Spleen (tissue), 13 donors: ENCODE measurements at places on chromosomes 3 and 15. TPM values are rescaled to one million over a fixed set of nuclear protein-coding genes. Genes with fewer than 3 reads are reported as not detected.

DNA sequence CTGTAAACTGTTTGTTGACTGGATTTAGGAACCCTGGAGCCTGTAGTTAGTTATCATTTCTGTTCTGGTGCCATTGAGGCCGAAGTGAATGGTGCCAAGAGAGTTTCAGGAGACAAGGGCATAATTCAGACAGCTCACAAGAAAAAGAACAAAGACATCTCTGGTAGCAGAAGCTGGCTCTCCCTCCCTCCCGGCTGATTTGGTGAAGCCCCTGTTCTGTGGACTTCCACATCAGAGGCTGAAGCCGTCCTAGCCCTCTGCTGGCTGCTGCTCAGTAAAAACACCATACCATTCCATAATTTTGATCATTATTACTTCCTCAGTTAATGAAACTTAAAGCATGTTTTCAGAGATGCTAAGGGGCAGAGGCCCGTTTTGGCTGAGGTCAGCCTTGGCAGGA is 381.2 kb upstream of the WNT5A start:
- H3K4me3 ChIP-seq = no peak overlapping the region
- no peak overlapping the region for H3K27ac ChIP-seq
- no peaks in the 10 kb centered on the region for H3K36me3 ChIP-seq
- no peaks in the 10 kb centered on the region for H3K4me1 ChIP-seq
- no peaks in the 10 kb centered on the region for H3K27me3 ChIP-seq

DNA sequence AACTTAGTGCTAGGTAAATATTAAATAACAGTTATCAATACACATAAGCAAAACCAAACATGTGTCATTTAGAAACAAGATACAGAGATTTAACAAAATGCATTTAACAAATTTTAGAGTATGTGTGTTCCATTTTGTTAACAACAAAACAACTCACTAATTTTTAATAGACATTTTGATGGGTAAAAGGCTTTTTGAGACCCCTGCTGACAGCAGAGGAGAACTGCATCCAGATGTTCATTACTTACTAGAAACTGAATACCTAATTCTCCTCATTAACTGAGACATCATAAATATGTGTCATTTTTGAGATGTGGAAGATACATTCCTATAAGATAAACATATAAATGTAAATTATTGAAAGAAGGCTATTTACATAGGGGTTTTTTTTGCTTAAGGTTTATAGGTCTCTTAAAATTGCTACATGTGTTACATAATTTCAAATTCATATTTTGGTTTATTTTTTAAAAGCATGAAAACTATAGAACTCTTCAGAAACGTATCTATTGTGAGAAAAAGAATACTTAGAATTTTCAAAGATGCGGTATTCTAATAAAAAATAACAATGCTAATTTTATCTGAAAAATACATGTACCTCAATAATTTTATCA is 1009.8 kb downstream of the TUSC7 start:
- no peak overlapping the region for H3K27ac ChIP-seq
- no peaks in the 10 kb centered on the region for H3K36me3 ChIP-seq

GRCh38 chr3:137642831-137643230 is 121.3 kb upstream of the SOX14 start:
- H3K27ac ChIP-seq = no peak overlapping the region
- peaks cover 8% of the 10 kb centered on the region for H3K27me3 ChIP-seq
- DNase-seq = no peak
- no peak overlapping the region for H3K4me3 ChIP-seq

- DNase-seq = no peak
- H3K4me3 ChIP-seq = no peak overlapping the region
- no peaks in the 10 kb centered on the region for H3K36me3 ChIP-seq
- H3K27ac ChIP-seq = no peak overlapping the region
Measured at GRCh38 chr3:24734019-24734418, 239.4 kb upstream of the THRB start.

DNA sequence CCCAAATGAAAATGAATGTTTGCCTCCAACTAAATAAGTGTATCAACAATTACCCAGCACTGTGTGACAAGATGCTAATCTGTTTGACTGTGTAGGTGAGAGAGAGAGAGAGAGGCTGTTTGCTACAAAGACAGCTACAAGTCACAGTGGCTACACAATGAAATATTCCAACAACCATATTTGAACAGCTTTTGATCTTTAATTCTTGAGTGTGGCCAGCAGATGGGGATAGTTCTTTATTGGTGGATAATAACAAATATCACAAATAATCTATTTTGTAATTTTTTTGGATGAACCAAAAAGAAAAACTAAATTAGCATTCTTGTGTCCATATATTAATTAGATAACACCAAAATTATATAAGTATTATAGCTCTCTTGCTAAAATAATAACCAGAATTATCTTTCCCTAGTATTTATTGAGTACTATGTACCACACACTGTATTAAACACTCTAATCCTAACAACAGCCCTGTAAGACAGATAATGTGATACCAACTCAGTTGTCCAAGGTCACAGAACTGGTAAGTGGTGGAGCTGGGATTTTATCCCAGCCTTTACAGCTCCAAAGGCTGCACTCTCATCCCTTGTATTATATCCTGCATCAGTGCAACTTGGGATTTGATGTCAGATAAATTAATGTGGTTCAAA is 61.9 kb upstream of the C3orf80 start:
- no peak overlapping the region for H3K27ac ChIP-seq
- H3K4me3 ChIP-seq = no peak overlapping the region
- no peak for DNase-seq
- no peaks in the 10 kb centered on the region for H3K36me3 ChIP-seq
- no peaks in the 10 kb centered on the region for H3K4me1 ChIP-seq

DNA sequence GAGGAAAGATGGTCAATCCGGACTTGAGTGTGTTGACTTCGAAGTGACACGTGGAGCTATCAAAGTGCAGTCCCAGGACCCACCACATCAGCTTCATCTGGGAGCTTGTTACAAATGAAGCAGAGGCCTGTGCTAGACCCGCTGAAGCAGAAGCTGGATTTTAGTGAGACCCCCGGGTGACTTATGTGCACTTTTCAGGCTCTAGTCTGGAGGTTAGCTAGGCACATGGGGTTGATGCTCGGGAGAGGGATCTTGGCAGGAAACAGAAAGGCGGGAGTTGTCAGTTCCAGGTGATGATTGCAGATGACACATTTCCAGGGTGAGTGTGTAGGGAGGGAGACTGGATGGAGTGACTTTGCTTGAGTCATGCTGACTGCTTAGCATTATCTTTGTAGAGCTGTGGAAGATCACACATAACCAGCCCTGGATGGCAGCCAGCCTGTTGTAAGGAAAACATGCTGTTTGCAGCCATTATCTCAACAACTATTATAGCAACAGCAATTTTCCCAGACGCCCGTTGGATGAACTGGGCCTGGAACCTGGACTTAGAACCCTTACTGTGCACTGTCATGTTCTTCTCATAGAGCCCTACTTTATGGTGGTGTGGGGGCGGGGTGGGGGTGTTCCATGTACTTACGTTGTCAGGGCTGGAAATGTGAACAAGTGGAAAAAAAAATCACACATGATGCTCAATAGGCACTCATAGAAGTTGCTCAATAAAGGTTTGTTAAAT is 122.4 kb downstream of the THSD4 start:
- H3K4me3 ChIP-seq = no peak overlapping the region
- DNase-seq = no peak
- no peaks in the 10 kb centered on the region for H3K4me1 ChIP-seq
- no peaks in the 10 kb centered on the region for H3K27me3 ChIP-seq

SLC2A2 gene
- total RNA-seq = not detected

ADAMTS7 gene
- 8.3 TPM for total RNA-seq

DNA sequence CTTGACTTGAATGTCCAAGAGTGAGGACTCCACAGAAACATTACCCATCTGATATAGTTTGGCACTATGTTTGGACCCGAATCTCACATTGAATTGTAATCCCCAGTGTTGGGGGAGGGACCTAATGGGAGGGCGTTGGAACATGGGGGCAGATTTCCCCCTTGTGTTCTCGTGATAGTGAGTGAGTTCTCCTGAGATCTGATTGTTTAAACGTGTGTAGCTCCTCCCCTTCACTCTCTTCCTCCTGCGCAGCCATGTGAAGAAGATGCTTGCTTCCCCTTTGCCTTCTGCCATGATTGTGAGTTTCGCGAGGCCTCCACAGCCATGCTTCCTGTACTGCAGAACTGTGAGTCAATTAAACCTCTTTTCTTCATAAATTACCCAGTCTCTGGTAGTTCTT is 273.9 kb upstream of the TBC1D5 start:
- H3K4me3 ChIP-seq = no peak overlapping the region
- H3K4me1 ChIP-seq = no peaks in the 10 kb centered on the region
- H3K36me3 ChIP-seq = no peaks in the 10 kb centered on the region
- no peak overlapping the region for H3K27ac ChIP-seq
- no peak for DNase-seq

DNA sequence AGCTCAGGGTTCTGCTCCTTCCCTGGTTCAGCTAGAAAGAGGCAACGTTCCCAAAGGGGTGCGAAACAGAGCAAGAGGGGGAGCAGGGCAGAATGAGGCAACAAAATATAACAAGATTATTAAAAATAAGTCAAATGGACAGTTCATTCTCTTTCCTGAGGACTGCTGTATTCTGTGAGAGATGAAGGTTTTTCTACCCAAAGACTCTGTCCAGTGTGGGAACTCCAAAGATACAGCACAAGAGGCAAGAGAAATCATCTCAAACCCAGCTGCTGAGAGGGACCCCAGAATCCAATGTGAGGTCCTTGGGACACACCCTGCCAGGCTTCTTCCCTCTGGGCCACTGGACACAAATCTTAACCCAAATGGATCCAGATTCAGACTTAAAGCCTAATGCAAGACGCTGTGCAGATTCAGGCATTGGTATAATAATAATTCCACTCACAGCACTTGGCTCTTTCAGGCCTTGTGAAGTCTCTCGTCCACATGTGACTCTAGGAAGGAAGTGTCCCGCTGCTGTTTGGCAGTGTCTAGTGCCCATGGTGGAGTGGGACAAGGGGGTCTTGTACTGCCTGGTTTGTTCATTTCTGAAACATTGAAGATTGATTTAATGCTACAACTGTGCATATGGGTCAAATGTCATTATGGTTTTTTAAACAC is 14.5 kb upstream of the ARHGAP31 start:
- H3K4me1 ChIP-seq = no peaks in the 10 kb centered on the region
- no peaks in the 10 kb centered on the region for H3K27me3 ChIP-seq
- no peak for DNase-seq

- peaks cover 10% of the 10 kb centered on the region for H3K4me1 ChIP-seq
- no peak overlapping the region for H3K4me3 ChIP-seq
- DNase-seq = no peak
Measured at GRCh38 chr15:41809526-41810220, 18.2 kb upstream of the JMJD7 start.

POPDC2 gene
- total RNA-seq = 6.9 TPM

DNA sequence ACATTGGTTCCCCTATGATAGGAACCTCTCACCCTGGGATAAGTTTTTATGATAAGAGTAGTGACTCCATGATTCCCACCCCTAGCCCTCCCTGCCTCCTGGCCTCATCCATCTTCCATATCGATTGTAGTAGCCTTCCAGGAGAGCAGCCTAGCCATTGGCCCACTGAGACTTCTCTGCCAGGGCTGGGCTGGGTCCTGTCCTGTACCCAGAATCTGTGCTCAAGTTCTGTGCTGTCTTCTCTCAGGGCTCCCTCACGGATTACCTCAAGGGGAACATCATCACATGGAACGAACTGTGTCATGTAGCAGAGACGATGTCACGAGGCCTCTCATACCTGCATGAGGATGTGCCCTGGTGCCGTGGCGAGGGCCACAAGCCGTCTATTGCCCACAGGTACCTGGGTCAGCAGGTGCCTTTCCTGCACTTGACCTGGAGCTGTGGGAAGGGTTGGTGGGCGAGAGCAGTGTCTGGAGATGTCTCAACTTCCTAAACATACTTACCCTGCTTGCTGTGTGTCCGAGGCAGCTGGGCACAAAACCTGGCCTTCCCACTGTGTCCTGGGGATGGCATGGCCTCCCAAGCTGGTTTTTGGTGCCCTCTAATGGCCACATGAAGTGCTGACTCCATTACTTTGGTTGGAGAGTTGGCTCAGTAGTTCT is 16.6 kb upstream of the EXOG start:
- no peak overlapping the region for H3K27ac ChIP-seq
- H3K27me3 ChIP-seq = no peaks in the 10 kb centered on the region
- H3K4me1 ChIP-seq = no peaks in the 10 kb centered on the region
- H3K36me3 ChIP-seq = peaks cover 22% of the 10 kb centered on the region

DNA sequence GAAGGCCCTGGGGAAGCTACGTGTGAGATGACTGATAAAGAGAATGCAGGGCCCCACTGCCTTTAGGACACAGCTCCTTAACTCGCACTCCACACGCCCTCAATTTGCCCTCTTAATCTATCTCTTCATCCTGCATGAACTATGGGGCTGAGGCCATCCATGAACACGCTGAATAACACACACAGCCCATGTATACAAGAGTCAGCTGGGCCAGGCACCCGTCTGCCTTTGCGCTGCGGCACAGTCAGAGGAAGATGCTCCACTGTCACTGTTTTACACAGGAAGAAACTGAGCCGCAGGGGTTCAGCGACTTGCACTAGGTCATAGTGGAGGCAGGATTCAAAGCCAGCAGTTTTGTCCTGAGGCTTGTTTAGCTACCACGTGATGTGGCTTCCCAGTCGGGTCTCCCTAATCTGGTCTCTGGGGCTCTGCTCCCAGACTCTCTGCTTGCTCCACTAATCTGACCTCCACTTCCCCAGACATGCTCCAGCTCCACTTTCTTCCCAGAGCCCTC is 43.9 kb downstream of the TLE3 start:
- no peak overlapping the region for H3K4me3 ChIP-seq
- no peaks in the 10 kb centered on the region for H3K4me1 ChIP-seq
- no peaks in the 10 kb centered on the region for H3K27me3 ChIP-seq

SERF2 gene
- total RNA-seq = 741 TPM

ARHGEF26 gene
- total RNA-seq = 2.3 TPM
